ENCODE measurements at places on chromosomes 4 and X.

DNA sequence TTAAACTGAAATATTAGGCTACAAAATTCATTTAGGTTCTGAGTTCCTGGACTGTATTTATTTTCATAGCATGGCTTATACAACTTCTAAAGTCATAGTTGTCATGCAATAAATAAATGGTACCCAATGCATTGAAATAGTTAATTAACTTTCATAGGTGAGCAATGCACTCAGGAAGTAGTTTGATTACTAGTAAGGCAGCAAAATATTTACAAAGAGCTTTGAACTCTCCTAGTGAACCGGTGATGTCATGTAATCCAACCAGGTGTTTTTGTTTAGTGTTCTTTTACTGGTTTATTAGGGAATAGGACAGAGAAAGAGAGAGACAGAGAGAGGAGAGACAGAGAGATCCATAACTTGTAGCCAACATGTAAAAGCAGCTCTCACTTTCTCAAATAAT lies 228.6 kb upstream of the CTSO start:
- no peak for DNase-seq

DNA sequence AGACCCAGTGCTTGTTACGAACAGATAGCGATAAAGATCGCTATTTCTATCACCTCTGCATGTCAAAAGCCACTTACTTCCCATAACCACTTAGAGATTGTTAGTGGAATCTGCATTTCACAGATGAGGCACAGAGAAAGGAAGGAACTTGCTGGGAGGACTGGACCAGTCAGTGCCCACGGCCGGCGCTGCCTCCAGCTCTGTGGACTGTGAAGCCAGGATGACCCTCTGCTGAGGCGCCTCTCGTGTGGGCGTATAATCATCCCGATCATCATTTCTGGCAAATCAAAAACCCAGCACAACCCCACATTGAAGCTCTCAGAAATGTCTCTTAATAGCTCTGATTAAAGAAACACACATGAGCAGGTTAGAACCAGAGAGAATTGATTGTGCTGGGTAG lies 61.5 kb upstream of the ADRA2C start:
- DNase-seq, result no peak

- DNase-seq, result no peak
These were observed 2.3 kb downstream of the FAM47C start for GRCh38 chrX:37010496-37010895.

DNA sequence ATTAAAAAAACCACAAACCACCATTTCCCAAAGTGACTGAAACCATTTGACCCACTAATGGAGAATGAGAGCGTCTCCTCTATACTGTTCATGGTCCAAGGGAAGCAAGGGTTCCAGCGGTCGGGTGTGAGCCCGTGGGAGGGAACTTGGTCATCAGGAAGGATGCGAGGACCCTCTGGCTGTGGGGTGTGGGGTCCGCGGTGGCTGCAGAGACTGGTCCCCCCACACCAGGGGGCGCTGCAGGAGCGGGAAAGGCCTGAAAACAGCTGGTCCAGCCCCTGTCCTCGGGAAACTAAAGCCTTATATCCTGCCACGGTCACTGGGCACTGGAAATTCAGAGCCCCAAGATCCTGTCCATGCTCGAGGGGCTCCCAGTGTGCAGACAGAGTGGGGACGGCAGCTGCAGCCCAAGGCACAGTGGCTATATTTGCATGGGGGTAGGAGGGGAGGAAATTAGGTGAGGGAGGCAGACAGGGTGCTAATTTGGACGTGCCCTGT lies 4.3 kb downstream of the BLOC1S4 start:
- DNase-seq, result peak; percentile 69

DNA sequence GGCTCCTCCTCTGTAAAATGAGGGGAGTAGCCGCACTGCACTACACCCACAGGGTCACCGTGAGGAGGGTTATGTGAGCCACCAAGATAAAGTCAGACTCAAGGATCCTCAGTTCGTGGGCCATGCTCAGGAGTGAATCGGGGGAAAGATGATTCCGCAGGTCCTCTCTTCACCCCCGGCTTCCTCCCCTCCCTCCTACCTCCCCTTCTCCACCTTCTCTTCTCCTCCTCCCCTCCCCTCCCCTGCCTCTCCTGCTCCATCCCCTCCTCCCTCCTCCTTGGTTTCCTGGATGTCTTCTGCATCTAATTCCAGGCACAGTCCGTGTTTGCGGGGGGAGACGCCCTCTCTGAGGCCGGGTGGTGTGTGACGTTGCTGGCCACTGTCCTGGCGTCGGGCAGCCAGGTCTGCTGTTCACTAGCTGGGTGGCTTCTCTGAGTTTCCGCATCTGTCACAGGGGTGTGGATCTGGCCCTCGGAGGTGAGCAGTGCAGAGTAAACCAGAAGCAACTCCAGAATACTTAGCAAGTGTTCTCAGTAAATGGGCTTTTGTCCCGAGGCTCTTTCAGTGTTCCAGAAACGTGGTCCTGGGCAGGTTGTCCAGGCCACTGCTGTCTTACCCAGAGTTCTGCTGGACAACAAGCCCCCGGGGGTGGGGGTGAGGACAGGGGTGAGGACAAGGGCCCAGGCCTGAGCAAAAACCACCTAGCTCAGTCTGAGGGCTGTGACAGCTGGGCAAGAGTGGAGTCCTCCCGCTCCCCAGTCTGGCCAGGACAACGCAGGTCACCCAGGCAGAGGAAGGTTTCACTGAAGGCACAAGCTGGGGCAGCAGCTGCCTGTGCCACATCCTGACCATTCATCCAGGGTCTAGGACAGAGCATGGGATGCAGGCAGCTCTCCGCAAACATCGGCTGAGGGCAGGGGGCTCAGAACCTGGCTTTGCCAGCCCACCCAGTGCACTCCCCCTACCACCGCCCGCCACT lies 92.4 kb downstream of the PPP2R2C start:
- no peak for DNase-seq

GRCh38 chr4:100948911-100949310 lies 398.4 kb downstream of the PPP3CA start:
- DNase-seq, result no peak

DNA sequence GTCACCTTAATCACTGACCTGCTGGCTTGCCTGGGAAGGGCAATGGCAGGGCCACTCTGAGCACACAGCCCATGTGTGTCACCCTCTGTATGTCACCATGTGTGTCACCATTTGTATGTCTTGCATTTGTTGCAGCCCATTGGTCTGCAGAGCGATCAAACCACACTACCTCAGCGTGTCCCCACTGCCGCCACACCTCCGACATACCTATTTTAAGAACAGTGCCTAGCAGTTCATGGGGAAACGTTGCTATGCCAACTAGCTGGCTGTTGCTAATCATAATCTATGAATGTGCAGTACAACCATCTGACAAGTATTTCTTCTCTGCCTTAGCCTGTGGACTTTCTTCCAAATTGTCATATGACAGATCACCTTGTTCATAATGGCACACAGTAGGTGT lies 8.0 kb upstream of the CRMP1 start:
- DNase-seq, result no peak

DNA sequence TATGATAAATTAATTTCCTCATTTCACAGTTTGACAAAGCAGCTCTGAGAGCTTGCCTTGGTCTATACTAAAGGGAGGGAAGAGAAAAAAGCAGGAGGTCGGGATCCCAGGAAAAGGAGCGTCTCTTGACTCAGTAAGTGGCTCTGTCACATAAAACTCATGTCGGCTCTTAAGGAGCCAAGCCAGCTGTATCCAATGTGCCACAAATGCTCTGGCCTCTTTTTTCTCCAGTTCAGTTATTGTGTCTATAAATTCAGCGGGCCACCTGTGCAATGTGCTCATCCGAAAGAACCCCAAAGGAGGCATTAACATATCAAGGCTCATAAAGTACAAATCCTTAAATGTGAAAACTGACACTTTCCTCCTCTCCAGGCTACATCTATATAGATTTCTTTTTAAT lies 337.7 kb upstream of the FAM241A start:
- no peak for DNase-seq

DNA sequence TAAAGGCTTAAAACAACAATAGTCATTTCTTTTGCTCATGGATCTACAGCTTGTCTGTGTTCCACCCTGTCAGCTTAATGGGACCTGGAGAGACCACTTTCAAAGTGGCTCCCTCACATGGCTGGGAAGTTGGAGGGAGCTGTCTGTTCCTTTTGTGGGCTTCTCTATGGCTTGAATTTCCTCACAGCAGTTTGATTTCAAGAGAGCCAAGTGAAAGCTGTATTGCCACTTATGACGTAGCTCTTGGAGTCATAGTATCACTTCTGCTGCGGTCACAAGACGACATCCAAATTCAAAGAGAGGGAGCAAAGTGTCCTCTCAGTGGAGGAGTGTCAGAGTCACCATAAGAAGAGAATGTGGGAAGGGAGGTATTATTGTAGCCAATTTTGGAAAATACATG lies 22.7 kb upstream of the ACSL1 start:
- no peak for DNase-seq

DNA sequence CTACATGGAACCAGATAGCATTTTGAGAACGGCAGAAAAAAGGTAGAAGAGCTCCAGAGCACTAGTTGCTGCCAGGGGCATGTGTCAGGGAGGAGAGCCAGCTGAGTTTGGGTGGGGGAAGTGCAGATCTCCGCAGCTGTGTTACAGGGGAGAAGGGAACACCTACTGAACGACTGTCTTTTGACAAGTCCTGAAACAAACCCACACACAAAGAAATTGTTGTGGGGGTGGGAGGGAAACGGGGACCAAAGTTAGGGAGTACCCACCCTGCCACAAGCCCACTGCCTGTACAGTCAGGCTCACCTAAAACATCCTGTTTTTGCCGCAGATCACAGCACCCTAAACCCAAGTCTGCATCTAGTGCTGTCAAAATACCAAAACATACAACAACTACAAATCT lies 55.5 kb downstream of the LEF1 start:
- DNase-seq, result no peak

- DNase-seq, result no peak
These were observed 21.8 kb downstream of the MBNL3 start for GRCh38 chrX:132467026-132467425.

DNA sequence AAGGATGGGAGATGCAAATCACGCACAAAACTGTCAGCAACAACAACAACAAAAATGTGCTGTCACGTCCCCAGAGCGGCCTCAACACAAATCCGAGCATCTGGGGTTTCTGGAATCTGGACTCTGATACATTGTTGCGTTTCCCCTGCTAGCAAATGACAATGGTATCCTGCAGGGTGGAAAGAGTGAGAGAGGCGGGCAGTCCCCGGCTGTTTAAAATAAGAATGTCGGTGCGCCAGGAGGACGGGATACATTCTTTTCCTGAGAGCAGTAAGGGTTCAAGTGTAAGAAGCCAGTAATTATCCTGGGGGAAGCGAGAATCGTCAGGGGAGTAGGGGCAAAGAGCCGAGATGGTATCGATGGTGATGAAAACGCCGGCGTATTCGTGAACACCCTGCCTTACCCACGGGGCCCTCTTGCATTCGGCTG lies 310.2 kb downstream of the ASMT start:
- DNase-seq, result no peak

DNA sequence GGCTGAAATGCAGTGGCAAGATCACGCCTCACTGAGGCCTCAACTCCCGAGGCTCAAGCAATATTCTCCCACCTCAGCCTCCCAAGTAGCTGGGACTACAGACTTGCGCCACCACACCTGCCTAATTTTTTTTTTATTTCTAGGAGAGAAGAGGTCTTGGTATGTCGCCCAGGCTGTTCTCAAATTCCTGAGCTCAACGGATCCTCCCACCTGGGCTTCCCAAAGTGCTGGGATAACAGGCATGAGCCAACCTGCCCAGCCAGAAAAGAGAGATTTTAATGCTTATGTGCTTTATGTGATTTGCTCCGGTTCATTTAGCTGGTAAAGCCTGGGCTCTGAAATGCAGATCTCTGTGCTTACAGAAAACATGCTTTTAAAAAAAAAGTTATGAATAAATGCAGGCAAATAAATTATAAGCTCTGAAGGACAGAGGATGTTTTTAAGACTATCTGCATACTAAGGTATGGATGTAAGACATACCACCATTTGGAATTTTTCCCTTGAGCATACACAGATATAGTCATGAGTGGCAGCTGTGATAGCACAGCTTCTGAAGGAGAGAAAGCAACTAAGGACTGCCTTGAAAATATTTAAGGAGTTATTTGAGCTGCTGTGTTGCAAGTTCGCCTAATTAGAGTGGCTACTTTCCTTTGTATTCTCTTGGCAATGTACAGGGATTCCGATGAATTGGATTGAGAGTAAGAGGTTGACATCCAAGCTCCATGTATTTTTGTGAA lies 13.8 kb downstream of the GUCY1B1 start:
- DNase-seq, result no peak

DNA sequence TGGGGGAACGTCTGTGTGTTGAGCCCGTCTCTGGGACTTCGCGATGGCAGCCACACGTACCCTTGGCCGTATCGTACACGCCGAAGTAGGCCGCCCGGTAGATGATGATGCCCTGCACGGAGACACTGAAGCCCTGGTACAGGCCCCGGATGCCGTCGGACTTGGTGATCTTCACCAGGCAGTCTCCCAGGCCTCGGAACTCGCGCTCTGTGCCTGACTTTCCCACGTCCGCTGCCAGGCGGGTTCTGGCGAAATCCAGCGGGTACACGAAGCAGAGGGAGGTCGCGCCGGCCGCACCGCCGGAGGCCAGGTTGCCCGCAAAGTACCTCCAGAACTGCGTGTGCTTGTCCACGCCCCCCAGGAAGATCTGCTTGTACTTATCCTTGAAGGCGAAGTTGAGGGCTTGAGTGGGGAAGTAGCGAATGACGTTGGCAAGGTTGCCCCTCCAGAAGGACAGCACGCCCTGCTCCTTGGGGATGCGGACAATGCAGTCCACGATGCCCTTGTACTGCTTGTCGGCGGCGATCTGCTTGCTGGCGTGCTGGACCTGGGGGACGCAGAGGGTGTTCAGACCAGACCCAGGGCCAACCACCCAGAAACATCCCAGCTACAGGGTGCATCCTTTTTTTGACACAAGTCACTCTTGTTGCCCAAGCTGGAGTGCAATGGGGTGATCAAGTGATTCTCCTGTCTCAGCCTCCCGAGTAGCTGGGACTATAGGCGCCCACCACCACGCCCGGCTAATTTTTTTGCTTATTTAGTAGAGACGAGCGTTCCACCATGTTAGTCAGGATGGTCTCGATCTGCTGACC lies 2.5 kb downstream of the SLC25A6 start:
- DNase-seq, result no peak

- peak; percentile 87 for DNase-seq
These were observed at the start of gene PRICKLE3 for GRCh38 chrX:49186125-49187027. Gene PRICKLE3, minus strand, starts transcription at chrX:49186373. Its CDS starts 76 bp downstream, at chrX:49186297.

DNA sequence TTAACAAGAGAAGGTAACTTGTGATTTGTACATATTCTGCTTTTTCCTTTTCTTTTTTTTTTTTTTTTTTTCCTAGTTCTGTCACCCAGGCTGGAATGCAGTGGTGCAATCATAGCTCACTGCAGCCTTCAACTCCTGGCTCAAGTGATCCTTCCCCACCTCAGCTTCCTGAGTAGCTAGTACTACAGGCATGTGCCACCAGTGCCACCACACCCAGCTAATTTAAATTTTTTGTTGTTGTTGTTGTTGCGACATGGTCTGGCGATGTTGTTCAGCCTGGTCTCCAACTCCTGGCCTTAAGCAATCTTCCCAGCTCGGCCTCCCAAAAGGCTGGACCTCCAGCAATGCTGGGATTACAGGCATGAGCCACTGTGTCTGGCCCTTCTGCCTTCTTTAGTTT lies 1.5 kb upstream of the TACR3 start:
- DNase-seq, result no peak
